ENCODE measurements at places on chromosomes 5 and 9.

DNA sequence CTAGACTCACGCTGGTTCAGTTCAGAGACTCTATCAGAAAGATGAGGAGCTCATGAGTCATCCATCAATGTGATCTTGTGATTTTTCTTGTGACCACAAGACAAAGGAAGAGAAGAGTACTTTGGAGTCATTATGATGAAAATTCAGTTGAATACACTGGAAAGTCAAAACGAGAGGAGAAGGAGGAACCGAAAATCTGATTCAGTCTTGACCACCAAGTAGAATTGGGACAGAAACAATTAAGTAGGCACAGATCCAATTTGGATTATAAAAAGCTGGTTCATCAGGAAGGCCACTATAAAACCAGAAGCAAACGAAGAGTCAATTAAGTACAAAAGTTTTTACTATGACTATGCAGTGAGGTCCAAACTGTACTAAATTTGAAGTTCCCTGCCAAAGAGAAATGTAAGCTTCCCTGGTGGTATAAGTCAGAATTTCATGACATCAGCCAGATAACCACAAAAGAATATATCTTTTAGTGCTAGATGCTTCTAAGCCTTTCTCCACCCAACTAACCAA is 90.9 kb downstream of the THBS4 start:
- no peak for DNase-seq

GRCh38 chr5:138504799-138505198 is 38.2 kb downstream of the ETF1 start:
- peak; percentile 69 for DNase-seq

DNA sequence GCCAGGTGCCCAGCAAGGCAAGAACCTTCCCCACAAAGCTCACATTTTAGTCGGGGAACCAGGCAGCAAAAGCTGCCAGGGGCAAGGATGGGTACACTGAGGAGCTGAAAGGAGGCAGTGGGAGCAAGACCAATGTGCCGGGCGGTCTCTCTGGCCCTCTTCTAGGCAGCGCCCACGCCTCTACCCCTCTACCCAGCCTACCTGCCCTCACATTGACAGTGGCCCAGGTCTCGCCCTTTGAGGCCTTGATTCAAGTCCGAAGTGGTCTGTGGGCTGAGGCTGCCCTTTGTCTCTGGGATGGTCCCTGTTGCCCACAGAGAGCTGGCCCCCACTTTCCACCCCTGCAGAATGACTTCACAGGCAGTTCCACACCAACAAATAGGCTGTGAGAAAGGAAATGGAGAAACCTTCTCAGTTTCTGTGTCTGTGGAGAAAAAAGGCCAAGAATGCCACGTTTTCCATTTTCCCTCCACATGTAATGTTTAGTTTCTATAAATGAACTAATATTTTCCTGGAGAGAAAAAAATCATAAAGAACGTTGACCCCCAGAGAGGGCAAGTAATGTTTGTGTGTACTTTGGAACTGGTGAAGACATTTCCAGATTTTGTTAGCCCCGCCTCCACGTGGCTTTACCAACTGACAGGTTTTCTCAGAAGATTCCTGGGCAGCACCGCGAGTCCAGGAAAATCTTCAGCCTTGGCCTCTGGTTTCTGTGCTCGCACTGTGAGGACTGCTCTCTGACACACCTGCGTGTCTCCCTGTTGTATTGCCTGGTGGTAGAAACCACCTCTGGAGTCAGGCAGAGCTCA is 57.4 kb upstream of the ANGPTL2 start:
- DNase-seq = no peak

DNA sequence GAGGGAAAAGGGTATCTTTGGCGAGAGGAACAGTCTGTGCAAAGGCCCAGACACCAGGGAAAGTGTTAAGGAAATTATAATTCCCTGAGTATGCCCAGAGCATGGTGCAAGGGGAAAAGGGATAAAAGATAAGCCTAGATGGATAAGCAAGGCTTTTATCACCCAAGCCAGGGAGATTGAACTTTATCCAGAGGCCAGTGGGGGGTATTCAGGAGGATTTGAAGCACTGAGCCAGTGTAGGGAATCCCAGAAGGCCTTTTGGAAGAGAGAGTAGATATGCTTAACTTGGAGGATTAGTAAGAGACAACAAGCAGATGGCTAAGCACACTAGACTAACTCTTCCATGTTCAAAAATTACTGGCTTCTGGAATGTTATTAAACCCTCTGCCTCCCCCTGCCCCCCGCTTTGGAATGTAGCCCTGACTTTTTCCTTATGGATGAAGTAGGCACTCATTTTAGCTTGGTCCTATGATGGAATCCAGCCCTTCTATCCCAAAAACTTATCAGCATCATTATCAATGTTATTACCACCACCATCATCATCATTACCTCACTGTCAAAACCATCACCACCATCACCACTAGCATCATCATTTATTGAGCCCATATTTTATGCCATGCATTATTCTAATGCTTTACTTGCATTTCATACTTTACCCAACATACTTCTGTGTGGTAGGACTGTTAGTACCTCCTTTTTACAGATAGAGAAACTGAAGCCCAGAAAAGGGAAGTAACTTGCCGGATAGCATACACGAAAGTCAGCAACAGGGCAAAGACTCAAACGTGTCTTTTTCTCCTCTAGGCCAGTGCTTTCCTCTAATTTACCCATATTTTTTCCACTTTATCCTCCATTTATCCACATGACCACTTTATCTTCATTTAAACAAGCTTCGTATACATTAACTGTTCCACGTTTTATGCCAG is 237.0 kb downstream of the PAPPA start:
- no peak for DNase-seq

- no peak for DNase-seq
Measured at GRCh38 chr9:133560311-133560710, 25.8 kb downstream of the ADAMTSL2 start.

DNA sequence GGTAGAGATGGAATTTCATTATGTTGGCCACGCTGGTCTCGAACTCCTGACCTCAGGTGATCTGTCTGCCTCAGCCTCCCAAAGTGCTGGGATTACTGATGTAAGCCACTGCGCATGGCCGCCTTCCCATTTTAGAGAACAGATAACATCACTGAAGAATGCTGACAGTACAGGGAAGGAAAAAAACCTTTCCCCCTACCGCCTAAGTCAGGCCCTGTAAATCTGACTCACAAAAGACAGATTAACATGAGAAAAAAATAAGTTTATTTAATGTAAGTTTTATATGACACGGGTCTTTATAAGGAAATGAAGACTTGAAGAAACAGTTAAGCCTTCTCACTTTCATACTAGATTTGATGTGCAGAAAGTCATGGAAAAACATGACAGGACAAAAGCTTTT is 227.2 kb upstream of the ZNF608 start:
- no peak for DNase-seq

DNA sequence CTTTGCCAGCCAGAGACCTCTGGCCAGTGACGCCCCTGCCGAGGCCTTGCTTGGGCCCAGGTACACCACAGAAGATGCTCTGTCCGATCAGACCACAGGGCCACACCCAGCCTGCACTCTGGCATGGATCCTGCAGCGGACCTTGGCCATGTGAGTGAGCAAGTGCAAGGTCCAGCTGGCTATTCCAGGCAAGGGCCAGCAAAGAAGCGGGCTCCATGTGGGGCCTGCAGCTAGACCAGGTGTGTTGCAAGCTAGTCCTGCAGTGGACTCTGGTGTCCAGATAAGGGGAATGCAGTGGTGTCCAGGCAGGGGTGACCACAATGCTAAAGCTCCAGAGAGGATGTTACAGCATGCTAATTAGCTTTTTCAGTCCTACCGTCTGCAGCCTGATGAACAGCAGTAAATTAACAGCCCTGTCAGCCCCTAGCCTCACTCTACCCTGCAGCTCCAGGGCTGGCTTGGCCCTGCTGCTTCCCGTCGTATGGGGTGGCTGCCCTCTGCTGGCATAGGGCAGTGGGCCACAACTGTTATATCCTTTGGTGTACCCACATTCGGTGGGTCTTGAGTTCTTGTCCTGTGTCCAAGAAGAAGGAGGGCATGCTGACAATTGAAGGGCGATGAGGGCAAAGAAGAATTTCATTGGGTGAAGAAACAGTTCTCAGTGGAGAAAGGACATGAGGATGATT is 284.5 kb upstream of the POU5F2 start:
- DNase-seq = no peak

DNA sequence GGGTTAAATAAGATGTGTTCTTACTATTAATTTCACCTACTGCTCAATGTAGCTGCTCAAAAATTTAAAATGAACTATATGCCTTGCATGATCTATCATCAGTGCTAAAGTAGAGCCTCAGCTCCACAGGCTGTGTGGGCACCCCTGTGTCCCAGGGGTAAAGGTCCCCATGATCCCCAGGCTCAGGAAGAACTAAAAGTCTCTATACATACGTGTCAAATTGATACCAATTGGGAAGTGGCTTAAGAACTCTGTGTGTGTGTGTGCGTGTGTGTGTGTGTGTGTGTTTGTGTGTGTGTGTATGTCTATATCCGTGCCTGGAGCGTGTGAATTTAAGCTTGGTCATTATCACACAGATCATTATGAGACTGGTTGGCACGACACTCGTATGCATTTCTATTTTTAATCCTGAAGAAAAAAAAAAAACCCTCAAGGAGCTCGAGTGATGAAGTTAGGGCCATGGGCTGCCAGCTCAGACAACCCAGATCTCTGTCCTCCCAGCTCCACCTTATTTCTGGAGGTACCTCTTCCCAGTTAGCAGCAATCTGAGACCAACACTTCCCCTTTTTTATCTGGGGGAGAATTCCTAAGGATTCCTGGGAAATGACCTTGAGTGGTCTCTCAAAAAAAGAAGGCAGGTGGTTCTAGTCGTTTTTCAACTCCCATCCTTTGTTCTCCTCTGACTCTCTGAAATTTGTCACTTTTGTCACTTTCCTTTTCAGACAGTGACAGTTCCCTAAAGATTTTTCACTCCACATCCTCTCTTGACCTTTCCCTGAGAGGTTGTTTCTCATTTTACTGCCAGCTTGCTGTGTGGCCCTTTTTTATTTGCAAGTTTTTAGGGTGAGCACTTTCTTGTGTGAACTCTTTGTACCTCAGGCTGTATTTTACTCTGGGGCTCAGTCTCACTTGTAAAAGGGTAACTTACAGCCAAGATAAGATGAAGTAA is 45.7 kb upstream of the CTXN3 start:
- DNase-seq = no peak

DNA sequence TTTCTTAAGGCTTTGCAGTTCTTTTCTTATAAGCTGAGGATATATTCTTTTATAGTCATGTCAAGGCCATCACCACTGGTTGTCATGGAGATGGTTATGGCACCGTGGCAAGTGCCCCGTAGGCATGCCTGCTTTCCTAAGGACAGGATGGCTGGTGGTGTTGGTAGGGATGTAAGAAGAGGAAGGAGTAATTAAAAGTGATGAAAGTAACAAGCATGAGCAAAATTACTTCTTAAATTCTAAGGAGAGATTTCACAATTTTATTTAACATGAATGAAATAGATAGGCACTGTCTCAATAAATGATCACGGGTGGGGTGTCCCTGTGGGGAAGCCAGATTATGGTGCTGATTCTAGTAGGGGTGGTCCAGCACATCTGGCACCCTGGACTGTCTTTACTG is 290.2 kb upstream of the KLF4 start:
- no peak for DNase-seq

DNA sequence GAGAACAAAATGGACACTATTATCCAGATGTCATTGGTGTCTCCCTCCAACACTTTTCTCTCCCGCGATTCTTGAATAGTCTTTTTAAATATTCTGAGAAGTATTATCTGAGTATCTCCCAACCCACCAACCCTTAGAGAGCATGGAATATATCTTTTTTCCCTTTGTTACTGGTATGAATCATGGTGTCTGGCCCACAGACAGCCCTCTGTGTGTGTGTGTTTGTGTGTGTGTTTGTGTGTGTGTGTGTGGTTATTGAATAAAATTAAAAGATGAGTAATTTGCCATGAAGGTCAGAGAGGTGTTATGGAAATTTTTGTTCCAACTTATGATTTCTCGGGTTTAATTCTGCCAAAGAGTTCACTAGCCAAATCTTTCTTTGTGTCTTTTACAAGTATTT is 47.7 kb downstream of the CAMK4 start:
- no peak for DNase-seq

GRCh38 chr5:112687306-112687705 is 50.4 kb upstream of the APC start:
- no peak for DNase-seq

DNA sequence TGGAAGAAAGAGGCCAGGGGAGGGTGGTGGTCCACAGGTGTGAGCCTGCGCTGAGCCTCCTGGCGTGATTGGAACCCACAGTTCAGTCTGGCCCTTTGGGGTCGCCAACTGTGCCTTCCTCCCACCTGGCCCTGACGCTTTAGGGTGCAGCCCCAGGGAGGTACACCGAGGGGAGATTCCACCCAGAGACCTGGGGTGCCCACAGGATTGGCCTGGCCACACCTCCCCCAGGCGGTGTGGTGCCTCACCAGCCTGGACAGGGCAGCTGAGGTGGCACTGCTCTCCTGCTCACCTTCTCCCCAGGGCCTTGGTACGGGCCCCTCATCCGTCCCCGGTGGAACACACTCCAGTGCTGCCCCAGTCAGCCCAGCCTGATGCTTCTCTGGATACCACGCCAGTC is 1.0 kb upstream of the CLIC3 start:
- DNase-seq = no peak

DNA sequence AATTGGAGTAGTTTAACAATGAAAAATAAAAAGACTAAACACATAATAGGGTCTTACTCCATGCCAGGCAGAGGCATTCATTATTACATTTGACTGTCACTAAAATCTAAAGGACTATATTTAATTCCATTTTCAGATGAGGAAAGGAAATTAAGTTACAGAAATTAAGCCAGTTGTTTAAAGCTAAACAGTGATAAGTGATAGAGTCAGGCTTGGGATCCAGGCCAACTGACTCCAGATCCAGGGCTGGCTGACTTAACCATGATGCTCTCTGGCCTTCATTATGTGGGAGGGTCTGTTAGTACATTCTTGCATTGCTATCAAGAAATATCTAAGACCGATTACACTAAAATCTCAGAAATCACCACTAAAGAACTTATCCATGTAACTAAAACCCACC is 107.2 kb downstream of the ARHGEF28 start:
- no peak for DNase-seq

DNA sequence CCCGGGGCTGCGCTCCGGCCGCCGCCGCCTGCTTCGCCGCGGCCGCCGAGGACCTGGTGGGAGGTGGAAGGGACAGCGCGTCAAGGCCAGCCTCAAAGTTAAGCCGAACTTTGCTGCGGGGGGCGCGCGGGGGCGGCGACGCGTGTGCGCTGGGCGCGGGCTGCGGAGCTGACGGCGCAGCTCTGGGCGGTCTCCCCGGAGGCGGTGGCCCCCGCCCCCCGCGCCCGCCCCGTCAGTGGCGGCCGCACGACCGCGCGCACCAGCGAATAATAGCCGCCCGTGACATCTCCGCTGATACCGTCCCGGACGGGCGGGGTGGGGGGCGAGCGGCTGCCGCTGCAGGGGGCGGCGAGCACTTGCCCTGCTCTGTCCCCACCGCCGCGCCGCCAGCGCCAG is 579 bp upstream of the FAM78A start:
- DNase-seq = no peak

Measured in DMS 273 treated with DMSO at 0.1 percent for 48 hours (cell line).